ENCODE measurements at places on chromosomes 2 and 18. TPM values are rescaled to one million over a fixed set of nuclear protein-coding genes. Genes with fewer than 3 reads are reported as not detected.

DNA sequence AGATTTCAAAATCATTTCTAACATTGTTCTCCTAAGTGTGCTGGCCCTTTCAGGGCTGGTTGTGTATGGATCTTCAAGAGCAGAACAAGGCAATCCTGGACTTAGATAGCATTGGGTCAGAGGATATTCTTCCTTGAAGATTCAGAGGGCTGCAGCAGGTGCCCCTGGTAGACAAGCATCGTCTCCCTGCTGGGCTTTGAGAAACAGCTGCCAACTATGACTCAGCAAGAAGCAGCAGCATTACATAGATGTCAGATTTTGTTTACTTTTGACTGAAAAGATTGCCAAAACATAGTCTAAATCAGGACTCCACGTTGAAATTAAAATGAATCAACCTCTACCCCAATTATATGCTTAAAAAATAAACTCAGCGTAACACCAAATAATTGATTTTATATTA is 618.8 kb downstream of the SOCS6 start:
- peak; percentile 37 for DNase-seq

DNA sequence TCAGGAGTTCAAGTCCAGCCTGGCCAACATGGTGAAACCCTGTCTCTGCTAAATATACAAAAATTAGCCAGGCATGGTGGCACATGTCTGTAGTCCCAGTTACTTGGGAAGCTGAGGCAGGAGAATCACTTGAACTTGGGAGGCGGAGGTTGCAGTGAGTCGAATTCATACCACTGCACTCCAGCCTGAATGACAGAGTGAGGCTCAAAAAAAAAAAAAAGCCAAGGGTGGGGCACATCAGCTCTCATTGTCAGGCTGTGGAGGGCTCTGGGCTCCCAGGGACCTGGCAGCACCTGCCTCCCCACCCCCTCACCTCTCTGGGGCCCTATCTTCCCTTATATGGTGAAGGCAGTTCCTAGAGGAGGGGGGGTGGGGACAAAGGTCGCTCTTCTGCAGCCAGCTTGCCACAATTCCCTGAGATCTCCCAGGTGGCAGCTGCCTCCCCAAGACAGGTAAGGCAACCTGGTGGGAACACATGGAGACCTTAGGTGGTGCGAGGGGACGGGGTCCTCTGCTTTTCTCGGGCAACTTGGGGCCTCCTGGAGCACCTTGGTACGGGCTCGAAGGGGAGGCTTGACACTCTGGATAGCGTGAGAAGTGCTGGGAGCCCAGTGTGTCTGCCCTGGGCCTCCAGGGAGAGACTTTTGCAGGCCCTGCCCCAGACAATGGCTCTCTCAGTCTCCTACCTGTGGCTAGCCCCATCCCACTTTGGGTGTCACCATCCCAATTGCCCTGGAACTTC is at the start of gene VIL1:
TSS of gene VIL1 (plus strand) at position 407 of the 742 bp plus-strand sequence. CDS start 4,656 bp downstream, outside the sequence.
- no peak for DNase-seq

- no peak for DNase-seq
Observed at GRCh38 chr18:23122334-23123229, 12.7 kb upstream of the CABLES1 start.

- no peak for DNase-seq
Observed at GRCh38 chr2:101751276-101751815, 53.8 kb downstream of the MAP4K4 start.

- DNase-seq = no peak
Observed at GRCh38 chr2:41267929-41268659, 779.7 kb upstream of the PKDCC start.

Gene DUSP19
- 5.1 TPM for total RNA-seq

Gene FAM237A
- total RNA-seq = not detected
